Mucosa of gallbladder (tissue), 1 donor: ENCODE measurements at places on chromosomes 7 and 10. TPM values are rescaled to one million over a fixed set of nuclear protein-coding genes. Genes with fewer than 3 reads are reported as not detected.

DNA sequence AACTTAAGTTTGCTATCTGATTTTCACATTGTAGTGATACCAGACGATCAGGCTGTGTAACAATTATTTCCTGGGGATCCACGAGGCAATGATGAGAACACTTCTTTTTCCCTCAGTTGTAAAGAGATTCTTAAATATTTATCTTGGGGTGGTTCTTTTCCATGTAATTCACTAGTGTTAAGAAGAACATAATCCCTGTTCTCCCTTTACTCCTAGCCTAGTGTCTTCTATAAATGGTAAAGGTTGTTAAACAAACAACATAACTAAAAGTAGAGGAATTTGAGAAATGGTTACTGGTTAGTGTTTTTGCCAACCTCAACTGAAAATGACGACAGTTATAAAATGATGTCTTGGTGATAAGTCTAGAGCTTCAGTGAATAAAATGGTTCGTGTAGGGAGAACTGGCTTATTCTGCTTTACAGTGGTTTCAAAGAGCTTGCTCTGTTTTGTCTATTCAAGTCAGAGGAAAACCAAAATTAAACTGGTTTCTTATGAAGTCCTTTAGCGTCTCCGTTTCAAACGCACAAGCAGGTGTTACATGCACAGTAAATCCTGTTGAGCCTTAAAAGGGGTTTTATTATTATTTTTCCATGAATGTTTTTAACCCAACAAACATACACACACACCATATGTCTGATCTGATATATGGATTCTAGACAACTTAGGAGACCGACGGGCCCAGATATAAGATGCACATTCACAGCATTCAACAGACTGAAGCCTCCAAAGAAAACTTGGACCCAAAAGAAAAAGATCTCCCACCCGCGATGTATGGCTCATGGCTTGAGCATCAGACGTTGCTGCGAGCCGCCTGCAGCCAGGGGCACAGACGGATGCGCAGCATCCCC lies 1.1 kb downstream of the TBX20 start:
- no peak for DNase-seq

Gene TEX47
- total RNA-seq = not detected

DNA sequence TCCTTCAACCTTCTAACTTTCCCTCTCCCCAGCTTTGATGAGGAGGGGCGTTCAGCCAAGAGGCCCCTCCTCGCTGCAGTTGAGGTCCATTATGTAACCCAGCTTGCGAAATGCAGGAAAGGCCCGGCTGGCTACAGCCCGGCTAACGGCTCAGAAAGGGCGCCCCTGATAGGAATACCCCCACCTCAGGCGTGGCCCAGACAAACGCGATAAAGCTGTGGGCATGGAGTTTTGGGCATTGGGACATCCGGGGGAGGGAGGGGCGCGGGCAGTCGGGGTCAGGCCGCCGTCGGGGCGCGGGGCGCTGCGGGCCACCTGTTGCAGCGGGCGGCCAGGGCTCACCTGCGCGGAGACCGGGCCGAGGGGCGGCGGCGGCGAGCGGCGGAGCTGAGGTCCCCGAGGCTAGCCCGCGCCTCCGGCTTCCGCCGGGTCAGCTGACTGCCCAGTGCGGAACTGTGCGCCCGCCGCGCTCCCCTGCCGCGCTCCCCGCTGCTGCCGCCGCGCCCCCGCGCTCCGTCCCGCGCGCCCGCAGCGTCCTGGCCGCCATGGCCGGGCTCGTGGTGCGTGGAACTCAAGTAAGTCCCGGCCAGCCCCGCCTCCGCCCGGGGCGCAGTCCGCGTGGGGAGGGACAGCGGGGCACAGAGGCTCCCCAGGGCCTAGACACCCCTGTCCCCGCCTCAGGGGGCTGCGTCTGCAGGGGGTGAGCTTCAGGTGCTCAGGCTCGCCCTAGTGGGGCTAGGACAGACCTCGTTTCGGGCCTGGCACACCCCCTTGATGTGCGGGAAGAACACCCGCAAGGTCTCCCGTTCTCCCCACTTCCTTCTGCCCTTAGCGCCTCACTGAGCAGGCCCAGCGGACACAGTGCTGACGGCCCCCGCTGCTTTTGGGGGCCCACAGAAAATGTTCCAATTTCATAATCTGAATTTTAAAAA lies at the start of gene LRMDA:
TSS of gene LRMDA (plus strand) at position 445 of the 932 bp plus-strand sequence.
- DNase-seq = peak; percentile 32

Gene COBL
- total RNA-seq = 87.3 TPM

- no peak for DNase-seq
These were observed 41.0 kb upstream of the ELMO1 start for GRCh38 chr7:37489703-37490102.

DNA sequence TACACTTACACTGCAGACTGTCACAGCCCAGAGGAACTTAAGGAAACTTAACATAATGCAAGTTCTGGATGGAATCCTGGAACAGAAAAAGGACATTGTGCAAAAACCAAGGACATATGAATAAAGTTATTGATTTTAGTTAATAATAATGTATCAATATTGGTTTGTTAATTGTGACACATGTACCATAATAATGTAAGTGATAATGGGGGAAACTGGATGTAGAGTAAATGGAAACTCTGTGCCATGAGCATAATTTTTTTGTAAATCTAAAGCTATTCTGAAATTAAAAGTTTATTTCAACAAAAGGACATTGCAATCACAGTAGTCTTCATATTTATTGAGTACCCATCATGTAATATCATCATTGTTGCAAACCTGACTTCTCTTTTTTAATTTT lies 107.2 kb downstream of the VTI1A start:
- no peak for DNase-seq

- peak; percentile 59 for DNase-seq
These were observed 61.2 kb downstream of the NEURL1 start for GRCh38 chr10:103554488-103555324.

GRCh38 chr7:138407792-138408191 lies 52.3 kb upstream of the TRIM24 start:
- DNase-seq = no peak

GRCh38 chr7:115734641-115735040 lies 295.9 kb downstream of the TFEC start:
- no peak for DNase-seq

Gene BAIAP2L1
- 55.8 TPM for total RNA-seq

DNA sequence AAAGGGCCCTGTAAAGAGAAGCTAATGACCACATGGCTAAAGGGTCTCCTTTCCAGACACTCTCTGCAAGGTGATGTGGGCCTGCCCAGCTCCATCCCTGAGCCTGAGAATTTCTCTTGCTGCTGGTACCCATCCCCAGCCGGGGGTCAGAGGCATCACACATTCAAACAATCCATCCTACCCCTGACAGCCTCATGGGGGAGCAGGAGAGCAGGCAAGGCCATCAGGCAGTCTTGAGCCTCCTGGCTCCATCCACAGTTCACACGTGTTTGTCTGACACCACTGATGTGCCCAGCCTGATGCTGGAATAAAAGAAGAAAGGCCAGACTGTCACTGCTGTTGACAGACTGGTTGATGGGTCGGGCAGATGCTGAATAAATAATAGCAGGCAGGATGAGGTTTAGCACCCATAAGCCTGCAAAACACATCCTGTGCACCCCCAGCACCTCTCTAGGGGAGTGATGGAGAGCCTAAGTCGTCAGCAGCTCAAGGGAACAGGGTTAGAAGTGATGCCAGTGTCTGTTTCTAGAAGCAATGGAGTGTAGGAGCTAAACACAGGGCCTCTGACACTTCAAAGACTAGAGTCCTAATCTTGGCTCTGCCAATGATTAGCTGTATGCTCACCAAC lies 43.5 kb downstream of the TLL2 start:
- DNase-seq = peak; percentile 20

Gene TRIM74
- 2.7 TPM for total RNA-seq

Gene CACNB2
- 8.4 TPM for total RNA-seq

- DNase-seq = no peak
These were observed 22.0 kb upstream of the BTRC start for GRCh38 chr10:101331956-101332355.

DNA sequence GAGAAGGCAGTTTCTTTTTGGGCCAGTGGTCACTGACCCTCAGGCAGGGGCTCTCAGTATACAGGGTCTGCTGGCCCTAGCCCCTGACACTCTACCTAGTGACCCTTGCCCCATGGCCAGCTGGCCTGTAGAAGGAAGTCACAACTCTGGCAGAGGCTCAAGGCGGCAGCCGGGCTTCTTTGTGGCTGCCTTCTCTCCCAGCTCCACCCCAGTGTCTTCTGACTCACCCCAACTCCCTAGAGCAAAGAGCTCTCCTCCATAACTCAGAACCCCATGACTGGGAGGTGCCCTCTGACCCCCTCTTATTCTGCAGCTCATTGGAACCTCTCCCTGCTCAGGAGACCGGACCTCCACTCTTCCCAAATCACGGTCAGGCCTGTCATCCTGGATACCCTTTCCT lies 358.2 kb downstream of the FGFR2 start:
- DNase-seq = peak; percentile 72

GRCh38 chr10:31757831-31758230 lies 170.8 kb downstream of the ARHGAP12 start:
- DNase-seq = no peak

- DNase-seq = no peak
These were observed 291.0 kb downstream of the RNLS start for GRCh38 chr10:88292185-88292514.

DNA sequence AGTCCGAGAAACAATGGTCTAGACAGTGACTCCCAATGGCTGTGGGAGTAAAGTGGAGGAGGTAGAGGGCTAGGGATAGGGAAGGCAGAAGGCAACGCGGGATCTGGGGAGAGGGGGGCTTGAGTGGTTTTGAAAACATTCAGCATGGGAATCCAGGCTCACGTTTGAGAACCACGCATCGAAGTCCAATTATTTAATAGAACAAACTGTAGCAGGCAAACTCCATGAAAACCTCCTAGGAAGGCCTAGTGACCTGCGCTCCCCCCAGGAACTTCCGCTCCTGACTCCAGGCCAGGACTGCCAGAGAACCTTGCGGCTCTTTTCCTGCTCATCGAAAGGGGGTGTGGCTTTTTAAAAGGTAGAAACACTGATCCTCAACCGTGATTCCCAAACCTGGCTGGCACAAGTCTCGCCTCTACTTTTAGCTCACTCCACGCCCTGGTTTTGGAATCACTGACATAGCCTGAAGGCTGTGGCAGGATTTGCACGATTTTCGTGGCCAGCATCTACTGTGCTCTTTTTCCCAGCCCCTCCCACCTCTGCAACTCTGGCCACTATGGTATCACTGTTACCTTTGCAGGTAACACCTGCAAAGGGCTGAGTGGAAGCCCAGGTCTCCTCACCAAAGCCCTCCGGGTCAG lies 43.4 kb downstream of the MYOF start:
- peak; percentile 50 for DNase-seq

Gene OR2A12
- not detected for total RNA-seq

Gene NAT16
- total RNA-seq = not detected

Gene CCDC7
- total RNA-seq = 20.5 TPM

Gene UCN3
- total RNA-seq = 0.58 TPM

GRCh38 chr7:12422554-12423320 lies 19.1 kb upstream of the VWDE start:
- no peak for DNase-seq

DNA sequence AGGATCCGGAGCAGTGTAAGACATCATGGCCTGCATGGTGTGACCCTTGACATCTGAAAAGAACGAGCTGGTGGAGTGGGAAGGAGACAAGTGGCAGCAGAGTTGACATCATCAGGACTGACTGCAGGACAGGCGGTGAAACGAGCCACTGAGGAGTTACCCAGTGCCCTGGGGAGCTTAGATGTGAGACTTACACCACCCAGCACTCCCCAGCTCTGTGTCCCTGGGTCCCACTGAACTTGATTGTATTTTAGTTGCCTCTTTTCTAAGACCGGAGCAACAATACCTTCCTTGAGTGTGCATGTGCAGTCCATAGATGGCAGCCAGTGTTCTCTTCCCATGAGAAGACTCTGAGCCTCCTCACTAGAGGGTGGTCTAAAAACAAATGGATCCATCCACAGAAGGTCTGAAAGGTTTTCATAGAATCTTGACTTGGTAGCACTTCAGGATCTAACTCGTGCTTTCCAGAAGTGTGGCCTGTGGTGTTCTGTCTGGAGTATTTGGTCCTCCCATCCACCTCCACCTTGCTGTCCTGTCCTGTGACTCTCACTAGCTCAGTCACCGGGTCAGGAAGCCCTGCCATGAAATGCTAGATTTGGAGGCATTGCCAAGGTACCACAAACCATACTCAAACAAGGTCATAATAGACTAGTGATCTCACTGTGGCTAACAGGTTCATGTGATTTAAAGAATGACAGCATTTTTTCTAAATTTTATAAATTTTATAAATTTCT lies 59.0 kb downstream of the IKZF1 start:
- DNase-seq = no peak

DNA sequence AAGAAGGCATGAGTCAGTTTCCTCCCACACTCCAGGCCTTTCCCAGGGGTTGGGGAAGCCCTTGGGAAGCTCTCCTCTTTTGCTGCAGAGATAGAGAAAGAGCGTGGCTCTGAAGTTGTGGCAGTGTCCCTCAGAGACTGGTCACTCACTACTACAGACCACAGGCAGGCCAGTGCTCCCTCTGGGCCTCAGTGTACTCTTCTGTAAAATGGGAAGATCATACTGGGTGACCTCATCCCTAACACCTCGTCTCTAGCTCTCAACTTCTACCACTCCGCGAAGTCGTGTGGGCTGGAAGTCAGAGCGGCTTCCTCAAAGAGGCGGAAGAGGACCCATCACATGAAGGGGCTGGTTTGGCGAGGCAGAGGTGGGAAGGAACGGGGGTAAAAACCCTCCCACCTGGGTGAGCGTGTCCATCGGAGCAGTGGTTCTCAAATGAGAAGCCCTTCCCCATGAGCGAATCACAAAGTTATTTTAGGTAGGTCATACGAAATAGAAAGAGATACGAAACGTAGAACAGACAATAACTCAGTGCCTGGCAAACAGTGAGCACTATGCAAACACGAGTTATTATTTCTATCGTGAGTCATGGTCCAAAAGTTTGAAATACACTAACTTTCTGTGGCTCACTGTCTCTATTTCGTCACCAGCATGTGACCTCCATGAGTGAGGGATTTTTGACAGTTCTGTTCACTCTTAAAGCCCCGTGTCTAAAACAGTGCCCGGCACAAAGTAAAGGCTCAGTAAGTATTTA lies 32.7 kb downstream of the PRKAG2 start:
- no peak for DNase-seq

GRCh38 chr10:69856601-69857166 lies 55.0 kb downstream of the COL13A1 start:
- no peak for DNase-seq

Gene TAS2R5
- total RNA-seq = 1.2 TPM

DNA sequence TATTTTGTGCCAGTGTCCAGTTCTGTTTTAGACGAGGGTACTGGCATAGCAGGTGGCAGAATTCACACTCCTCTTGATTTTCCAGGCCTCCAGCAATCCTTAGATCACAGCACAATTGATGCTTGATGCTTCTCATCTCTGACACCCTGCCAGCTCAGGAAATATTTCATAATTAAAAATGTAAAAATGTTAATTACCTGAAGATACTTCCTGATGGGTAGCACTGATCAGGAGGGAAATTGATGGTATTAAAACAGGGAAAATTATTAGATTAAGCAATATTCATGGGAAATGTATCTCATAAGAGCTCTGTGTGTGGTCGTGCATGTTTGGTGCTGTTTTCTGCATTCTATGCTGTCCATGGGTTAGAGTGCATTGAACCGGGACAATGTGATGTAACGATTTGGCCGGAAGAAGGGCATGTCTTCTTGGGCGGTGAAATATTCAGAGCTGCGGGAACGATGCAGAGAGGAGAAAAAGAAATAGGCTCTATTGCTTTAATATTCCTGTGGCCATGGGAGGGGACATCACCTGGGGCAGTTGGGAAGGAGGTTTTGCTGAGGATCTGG lies 43.7 kb upstream of the MKI67 start:
- DNase-seq = no peak

Gene IGF2BP3
- 0.66 TPM for total RNA-seq

Gene AKR1C4
- total RNA-seq = 9.1 TPM

Gene PARD3
- 39.6 TPM for total RNA-seq
